ENCODE measurements at places on chromosomes 7 and 10.
A peak's percentile ranks its signal among the peaks of the same experiment; 100 is the strongest.

DNA sequence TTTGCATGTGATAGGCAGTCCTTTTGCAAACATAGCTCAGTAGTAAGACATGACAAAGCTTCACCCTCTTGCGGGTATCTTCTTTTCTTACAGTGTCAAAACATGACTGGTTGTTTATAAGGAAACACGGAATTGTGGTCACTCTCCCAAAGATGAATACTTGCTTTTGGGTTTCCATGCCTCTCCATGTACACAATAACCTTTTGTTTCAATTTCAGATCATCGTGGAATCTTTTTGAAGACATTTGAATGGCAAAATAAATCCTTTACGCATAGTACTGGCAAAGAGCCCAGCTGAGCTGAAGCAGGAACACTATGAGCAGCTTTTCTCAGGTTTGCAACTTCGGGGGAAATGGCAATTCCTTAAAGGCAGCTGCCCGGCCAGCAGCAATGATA, 156.8 kb upstream of the FRMD4A start:
- no peak for DNase-seq

DNA sequence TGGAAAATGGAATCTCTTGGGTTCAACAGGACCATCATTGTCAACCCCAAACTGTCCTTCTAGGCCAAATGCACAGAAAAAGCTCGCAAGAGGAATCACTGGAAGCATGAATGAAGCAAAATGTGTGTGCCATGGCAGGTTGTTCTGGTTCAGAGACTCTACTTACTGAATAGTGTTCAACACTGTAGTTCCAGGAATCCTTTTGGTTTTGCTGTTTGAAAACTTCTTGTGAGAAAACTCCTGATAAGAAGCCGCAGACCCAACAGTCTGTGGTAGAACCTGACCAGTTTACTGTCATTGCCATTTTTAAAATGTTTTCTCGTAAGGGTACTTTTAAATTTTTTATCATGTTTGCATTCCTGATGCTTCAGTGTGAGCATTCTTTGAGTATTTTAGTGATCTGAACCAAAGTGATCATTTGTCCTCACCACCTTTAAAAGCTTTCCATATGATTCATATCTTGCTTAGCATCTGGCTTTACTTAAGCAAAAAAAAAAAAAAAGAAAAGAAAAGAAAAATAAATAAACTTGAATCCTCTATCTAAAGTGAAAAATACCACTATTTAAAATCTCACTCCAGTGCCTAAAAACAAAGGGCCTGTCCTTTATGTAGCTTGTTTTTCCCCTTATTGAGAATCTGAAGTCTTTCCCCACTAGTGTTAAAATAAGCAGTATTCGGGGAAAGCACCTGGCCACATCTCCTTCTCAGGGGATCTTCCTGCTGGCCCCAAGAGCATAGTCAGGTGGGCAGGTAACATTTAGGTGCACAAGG, 92.4 kb downstream of the WNT2 start:
- no peak for DNase-seq

GRCh38 chr10:29295813-29296212, 6.9 kb downstream of the LYZL1 start:
- no peak for DNase-seq

- DNase-seq = no peak
Measured at GRCh38 chr10:55746002-55746401, 615.1 kb downstream of the ZWINT start.

DNA sequence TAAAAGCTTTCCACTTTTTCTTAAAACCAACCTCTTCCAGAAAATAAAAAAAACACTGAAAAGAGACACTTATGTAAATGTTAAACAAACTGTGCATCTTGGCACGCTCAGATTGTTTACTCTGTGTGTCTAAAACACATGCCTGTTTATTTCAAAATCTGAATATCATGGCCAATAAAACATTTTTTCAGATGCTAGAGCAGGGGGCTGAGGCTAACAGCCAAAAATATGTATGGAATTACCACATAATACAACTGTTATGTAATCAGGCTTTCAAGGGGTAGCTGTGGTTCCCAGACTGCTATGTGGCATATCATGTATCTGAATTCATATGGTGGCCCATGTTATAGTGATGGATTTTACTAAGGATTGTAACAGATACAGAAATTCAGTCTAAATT, 130.4 kb downstream of the HIBADH start:
- no peak for DNase-seq

- DNase-seq = peak; percentile 89
Measured at GRCh38 chr7:39709768-39710311, 86.5 kb downstream of the RALA start.

GRCh38 chr10:97499561-97500296, 1.0 kb downstream of the UBTD1 start:
- peak; percentile 79 for DNase-seq

DNA sequence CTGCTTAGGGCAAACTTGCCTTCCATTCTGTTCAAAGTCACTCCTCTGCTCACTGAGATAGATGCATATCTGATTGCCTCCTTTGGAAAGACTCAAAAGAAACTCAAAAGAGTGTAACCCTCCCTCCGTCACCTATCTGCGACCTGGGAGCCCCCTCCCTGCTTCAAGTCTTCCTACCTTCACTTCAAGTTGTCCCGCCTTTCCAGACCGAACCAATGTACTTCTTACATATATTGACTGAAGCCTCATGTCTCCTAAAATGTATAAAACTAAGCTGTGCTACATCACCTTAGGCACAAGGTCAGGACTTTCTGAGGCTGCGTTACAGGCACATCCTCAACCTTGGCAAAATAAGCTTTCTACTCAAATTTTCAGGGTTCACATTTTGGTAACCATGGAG, 77.4 kb upstream of the C1GALT1 start:
- no peak for DNase-seq

DNA sequence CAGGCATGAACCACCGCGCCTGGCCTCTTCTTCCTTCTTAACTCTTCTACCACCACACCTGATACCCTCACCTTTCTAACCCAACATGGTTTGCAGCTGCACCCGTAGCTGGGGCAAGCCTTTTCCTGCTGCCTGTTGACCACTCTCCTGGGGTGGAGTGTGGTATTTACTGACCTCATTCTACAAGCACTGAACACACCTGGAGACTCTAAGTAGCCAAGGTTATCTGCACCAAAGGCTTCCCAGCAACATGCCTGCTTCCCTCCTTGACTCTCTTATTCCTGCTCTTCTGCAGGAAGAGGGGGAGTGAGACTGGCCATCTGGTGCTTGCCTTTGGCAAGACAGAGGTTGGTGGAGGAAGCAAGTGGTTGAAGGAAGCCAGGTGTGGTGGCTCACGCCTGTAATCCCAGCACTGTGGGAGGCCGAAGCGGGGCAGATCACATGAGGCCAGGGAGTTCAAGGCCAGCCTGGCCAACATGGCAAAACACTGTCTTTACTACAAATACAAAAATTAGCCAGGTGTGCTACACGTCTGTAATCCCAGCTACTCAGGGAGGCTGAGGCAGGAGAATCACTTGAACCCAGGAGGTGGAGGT, 10.1 kb downstream of the ACTR1A start:
- no peak for DNase-seq

GRCh38 chr7:63025815-63026214, 972.8 kb upstream of the ZNF722 start:
- DNase-seq = no peak

- no peak for DNase-seq
Measured at GRCh38 chr10:113000876-113001598, 51.0 kb downstream of the TCF7L2 start.

DNA sequence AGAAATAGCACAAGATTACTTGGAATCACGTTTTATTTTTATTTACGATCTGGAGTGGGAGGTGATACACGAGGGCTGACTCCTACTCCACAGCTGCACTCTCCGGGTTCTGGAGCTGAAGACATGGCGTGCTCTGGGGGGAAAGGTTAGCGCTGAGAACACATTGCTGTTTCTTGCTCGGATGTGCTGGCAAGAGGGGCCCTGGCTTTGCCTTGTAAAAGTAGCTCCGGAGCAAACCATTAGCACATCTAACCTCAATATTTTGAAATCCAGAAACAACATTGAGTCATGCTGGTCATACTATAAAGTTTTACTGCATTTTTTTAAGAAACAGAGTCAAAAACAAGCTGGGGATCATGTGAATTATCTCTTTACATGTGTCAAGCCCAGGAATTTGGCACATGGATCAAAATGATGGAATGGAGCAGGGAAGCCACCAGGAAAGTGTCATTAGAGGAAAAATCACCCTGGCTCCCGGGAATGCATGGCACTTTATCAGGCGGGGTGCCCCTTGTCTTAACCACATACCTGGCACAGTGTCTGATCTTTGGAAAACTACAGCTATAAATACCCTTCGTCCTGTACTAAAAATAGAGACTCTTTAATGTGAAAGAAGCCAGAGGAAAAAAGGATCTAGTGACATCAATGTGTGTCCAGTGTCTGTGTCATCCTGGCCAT, 31.6 kb upstream of the LYZL1 start:
- peak; percentile 59 for DNase-seq

DNA sequence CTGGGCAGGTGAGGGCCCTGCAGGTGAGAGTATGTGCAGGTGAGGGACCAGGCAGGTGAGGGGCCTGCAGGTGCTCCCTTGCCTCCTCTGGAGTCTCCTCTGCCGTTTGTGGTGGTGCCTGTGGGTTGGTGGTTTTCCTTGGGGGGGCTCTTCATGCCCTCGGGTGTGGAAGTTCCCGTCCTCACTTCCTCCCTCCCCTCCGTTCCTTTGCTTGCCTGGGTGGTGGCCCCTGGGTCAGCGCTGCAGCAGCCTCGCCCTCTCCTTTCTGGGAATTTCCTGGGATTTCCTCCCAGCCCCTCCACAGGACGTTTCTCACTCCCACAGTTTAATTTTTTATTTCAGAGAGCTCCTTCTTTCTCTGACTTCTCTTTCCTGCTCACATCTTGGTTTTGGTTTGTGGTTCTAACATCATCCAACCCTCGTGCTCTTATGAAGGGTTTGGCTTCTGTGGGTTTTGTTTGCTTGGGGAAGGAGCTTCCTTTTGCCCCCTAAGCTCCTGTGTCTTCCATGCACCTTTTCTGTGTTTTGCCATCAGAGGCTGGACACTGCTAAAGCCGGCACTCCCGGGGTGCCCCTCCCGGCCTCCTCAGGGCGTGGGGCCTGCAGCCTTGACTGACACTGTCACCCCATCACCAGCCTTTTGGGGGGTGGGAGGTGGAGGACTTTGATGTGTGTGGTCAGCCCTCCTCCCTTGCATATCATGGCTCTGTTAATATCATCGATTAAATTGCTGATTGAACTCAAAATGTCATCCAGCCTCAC, 29.2 kb upstream of the ADGRA1 start:
- no peak for DNase-seq

DNA sequence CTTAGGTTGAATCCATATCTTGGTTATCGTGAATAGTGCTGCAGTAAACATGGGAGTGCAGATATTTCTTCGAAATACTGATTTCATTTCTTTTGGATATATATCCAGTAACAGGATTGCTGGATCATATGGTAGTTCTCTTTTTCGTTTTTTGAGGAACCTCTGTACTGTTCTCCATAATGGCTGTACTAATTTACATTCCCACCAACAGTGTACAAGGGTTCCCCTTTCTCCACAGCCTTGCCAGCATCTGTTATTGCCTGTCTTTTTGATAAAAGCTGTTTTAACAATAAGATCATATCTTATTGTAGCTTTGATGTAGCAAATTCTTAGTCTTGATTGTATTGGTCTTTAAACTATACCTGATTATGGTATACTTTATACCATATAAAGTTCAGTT, 45.3 kb downstream of the ZNRF2 start:
- DNase-seq = no peak

DNA sequence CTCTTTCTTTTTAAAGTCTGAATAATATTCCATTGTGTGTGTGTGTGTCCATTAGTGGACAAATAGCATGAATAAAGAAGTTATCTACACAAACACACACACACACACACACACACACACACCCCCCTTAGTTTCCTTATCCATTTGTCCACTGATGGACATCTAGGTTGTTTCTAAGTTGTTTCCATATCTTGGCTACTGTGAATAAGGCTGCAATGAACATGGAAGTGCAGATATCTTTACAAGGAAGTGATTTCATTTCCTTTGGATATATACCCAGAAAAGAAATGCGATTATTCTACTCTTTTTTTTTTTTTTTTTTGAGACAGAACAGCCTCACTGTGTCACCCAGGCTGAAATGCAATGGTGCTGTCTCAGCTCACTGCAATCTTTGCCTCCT, 113.5 kb downstream of the MBL2 start:
- no peak for DNase-seq

GRCh38 chr10:128567551-128567950, 441.3 kb upstream of the MKI67 start:
- no peak for DNase-seq

DNA sequence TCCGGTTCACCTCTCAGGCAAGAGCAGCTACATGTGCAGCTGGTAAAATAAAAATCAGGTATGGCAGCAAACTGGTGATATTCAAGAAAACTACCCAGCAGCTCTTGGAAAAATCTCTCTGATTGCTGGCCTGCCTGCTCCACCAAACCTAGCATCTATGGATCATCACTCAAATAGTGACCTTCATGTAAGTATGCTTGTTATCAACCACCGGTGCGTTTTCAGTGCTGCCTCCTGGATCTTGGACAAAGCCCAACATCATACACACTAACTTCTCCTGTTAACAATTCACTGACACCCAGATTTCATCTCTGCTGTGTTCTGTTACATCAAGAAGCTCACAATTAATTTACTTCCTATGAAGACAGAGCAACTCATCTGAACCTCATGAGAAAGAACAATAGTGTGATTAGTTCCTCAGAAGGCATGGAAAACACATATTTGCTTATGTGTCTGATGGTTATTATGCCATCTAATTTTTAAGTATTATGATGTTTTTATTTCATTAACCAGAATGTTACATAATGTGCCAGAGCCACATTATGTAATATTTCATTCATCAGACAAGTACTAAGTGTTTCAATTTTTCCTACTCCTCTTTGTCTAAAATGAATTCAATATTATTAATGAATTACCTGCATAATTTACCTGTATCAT, 8.8 kb downstream of the CDK6 start:
- DNase-seq = no peak

DNA sequence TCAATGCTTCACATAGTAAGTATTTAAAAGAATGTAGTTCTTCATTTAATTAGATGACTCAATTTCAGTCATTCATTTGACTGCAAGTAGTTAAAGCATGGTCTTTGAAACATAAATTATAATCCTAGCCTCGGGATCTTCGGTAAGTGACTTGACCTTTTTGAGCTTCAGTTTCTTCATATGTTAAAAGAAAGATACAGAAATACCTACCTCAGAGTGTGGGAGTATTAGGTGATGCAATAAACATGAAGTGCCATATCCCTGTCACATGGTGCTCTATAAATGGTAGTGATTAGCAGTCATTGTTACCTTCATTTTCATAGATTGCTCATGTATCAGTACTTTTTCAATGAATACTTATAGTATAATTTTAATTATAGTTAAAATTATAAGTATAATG, 31.2 kb upstream of the UMAD1 start:
- no peak for DNase-seq

Measured in right forelimb (tissue), 1 donor.